ENCODE measurements at places on chromosomes 1 and 21.
A peak's percentile ranks its signal among the peaks of the same experiment; 100 is the strongest.

DNA sequence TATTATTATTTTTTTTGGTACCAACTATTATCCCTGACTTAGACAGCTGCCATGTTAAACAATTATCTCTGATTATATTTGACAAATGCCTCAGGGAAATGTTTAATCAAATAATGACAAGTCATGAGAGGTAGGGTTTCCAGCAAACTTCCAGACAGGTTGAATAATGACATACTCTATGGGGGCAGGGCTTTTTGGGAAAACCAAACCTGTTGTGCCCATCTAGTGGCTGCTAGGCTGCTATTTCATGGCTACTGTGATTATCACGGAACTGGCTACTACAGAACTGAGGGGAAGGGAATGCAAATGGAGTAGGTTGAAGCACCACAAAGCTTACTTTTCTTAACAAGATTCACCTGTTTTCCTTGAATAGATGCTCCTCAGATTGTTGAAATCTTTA is 77.6 kb downstream of the DUSP10 start:
- DNase-seq: no peak

- DNase-seq: peak; percentile 92
These were observed 1.8 kb upstream of the GBP5 start for GRCh38 chr1:89274411-89274857.

DNA sequence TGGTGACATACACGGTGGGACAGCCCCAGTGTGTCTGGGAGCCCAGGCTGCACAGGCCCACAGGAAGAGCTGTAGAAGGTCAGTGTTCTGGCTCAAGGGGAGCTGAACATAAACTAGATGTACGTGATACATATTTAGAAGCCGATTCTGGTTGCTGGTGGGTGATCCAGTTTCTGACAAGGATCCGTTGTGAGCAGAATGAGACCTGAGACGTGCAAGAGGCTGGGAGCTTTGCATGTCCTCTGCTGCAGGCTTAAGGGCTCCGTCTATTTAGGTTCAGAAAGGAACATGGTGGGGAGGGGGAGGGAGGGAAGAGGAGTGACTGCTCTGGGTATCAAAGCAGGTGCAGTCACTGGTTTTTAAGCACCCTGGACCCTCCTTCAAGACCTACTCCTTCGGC is 18.6 kb downstream of the LRRC38 start:
- DNase-seq: no peak

DNA sequence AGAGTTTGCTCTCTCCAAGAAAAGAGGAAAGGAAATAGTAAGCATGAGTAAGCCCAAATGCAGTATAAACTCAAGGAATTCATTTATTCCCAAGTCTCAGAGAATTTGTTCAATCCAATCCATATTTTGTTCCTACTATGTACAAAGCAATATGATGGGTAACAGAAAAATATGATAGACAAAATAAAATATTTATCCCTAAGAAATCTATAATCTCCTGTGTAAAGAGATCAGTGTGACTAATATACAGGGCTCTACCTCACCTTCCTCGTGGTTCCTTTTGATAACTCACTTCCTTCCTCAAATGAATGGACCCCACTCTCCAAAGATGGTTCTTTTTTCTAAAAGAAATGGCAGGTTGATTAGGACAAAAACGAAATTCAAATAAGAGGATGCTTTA is 7.6 kb downstream of the CLSPN start:
- DNase-seq: no peak

GRCh38 chr1:175599212-175599705 is 144.1 kb downstream of the TNR start:
- DNase-seq: no peak
